Activated naive CD8-positive, alpha-beta T cell treated with anti-CD3 and anti-CD28 coated beads for 36 hours (primary cell): ENCODE measurements at places on chromosomes 6 and 20.

DNA sequence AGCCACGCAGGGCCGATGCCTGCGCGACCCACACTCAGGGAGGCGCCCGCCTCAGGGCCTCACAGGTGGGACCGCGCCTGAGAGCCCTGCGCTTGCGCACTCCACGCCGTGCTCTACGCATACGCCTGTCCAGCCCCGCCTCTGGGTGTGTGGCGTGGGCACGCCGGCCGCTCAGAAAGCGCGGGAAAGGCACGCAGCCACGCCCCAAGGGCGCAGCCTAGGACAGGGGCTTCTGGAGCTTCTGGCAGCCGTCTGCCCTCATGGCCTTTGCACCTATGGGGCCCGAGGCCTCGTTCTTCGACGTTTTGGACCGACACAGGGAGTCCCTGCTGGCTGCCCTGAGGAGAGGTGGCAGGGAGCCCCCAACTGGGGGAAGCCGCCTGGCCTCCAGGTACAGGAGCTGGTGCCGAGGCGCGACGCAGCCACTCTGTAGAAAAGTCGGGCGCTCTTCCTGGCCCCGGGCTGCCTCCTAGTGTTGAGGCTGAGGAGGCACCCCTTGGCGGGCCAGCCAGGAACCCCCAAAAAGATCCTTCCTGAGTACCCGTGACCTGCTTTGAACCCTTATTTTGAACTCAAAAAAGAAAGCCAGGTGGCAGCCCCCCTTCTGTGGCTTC lies at the start of gene SPO11:
Gene SPO11, plus strand, starts transcription at position 196 of the 614 bp plus-strand sequence. Its CDS starts 65 bp downstream, at position 261.
- no peak for DNase-seq

DNA sequence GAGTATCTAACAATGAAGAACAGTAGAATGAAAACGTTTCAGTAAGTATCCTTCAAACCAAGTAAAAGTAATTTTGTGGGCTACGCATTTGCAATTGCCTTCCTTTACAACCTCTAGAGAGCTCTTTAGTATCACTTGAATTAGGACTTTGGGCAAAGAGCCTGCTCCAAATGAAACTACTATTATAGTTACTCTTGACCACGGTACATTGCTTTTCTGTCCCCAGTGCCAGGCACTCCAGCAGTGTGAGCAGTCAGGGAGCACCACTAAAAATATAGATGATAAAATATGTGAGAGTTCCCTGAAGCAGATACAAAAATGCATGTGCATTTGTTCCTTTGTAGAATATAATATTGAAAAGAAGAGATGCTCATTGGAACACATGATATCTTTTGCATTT lies 450.1 kb upstream of the MANEA start:
- DNase-seq, result no peak

GRCh38 chr6:82419132-82419581 lies 55.5 kb downstream of the TPBG start:
- no peak for DNase-seq

DNA sequence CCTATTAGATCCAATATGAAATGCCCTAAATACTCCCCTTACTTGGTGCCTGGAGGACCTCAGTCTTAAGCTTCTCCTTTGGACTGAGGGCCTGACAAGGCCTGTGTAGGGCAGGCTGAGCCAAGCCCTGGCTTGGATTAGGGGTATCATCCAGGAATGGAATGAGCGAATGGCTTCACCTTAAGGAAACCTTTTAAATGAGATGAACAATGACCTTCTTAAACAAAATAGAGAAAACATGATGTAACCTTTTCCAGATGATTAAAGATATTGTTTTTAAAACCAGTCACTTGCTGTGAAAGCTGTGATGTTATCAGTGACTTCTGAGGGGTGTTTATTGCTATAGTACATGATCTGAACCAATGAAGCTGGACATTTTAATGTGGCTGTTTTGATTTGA lies 55.5 kb downstream of the TRAF3IP2 start:
- no peak for DNase-seq

- DNase-seq, result no peak
Measured at GRCh38 chr6:70889270-70889669, 67.6 kb downstream of the B3GAT2 start.

DNA sequence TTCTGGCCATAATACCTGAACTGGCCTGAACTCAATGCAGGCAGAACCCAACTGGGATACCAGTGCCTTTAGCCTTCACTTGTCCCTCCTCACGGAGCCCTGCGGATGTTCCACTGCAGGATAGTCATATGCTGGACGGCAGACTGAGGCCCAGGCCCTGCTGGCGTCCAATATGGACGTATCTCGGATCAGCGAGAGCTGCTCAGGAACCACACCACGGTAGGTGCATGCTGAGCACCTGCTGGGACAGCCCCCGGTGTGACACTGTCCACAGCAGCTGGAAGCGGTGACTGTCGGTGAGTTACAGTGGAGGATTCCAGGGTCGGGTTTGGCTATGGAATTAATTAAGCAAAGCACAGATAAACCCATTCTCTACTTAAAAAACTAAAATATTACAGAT lies 48.7 kb downstream of the PSMG4 start:
- DNase-seq, result no peak

GRCh38 chr6:54910921-54911320 lies 64.3 kb downstream of the FAM83B start:
- no peak for DNase-seq

DNA sequence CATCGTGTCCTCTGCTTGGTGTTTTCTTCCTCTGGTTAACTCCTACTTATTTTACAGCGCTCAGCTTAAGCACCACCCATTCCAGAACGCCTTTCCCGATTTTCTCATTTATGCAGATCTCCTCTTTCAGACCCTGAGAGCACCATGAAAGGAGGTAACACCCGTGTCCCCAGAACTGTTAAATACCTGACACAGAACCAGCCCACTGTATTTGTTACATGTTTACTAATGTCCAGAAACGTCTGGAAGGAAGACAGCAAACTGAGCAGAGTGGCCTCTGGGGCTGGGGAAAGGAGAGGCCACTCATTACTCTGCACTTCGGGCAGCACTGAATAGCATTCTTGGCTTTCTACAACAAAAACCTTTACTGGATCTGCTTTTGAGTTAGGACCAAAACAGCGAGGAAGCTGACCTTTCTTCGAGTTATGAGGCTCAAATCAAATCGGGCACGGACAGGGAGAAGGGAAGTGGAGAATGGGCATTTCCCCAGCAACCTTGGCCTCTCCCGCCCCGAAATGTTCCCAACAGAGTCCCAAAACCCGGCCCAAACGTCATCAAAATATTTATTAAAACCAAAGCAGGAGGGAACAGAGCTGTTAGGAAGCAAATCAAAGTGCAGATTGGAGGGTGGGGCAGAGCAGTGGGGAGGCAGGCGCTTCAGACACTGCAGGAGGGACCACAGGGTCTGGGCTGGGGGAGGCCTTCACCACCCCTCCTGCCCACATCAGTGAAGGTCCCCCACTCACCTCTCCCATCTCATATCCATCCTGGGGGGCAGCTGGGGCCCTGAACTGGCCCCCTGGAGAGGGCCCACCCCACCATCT lies 1.1 kb upstream of the NECAB3 start:
- no peak for DNase-seq

DNA sequence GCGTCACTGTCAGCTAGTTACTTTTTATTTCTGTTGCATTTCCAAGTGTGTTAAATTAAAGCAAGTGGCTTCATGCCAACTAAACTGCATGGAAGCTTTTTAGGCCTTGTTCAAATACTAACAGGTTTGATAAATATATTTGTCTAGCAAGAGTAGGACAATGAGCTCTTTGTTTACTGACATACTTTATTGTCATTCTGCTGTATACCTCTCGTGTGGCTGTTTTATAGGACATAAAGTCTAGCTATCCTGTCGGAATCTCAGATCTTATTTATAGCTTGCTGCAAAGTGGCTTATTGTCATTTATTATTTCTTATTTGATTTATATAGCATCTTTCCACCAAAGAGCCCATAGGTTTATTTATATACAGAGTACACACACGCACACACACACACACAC lies 711.1 kb downstream of the KIF16B start:
- DNase-seq, result no peak

DNA sequence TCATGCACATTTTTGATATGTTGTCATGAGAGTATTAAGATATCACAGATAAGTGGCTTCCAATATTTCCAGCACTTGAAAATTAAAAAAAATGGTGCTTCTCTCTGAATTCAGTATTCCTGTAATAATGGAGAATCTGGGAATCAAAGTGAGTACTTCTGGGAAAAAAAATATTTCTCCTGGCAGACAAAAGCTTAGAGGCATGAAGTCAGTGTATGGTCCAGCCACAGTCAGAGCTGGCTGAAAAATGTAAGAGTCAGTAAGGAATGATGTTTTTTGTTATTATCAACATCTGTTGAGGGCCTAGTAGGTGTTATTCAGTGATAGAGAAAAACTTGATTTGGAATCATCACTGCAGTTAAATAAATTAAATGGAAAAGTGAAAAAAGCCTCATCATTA lies 3.2 kb upstream of the RFPL4B start:
- no peak for DNase-seq

- DNase-seq, result no peak
Measured at GRCh38 chr20:48172357-48172702, 387.0 kb upstream of the SULF2 start.

- DNase-seq, result no peak
Measured at GRCh38 chr6:3304500-3305215, 45.9 kb downstream of the PSMG4 start.

- no peak for DNase-seq
Measured at GRCh38 chr6:159988983-159989454, 20.1 kb downstream of the IGF2R start.

GRCh38 chr20:52267418-52267817 lies 75.8 kb upstream of the ZFP64 start:
- no peak for DNase-seq

GRCh38 chr6:19415605-19416326 lies 421.4 kb upstream of the ID4 start:
- DNase-seq, result no peak

DNA sequence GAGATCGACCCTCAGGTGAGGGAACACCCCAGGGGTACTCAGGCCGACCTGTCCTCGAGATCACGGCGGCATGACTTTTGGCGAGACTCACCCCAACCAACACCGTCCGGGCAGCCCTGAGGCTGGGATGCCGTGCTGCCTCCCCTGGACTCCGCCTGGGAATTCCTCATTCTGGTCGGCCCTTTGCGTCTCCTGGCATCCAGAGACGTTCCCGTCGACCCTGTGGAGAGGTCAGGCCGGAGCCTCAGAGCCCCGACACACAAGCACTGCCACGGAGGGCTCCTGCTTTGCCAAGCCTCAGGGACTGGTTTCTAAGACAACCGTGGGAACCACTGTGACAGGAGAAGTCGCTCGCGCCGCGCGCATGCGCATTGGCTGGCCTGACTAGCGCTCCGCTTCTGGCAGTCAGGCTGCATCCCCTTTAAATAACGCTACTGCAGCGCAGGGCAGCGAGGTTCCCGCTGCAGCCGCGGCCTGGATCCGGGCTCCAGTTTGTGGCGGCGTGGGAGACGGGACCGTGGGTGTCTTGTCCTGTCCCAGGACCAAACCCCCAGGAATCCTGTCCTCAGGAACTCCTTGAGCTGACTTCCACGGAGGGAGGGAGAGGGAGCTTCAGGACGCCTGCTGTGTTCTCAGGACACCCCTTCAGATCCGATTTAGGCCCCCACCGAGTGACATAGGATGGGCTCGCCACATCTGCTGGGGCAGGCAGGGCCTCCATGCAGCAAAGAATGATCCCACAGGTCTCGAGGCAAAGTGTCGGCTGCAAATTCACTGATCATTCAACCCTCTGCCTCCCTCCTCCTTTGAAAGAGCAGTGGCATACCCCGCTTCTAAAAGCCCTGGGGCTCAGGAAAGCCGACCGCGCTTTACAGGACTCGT lies 163.2 kb upstream of the ZNF337 start:
- peak; percentile 83 for DNase-seq

GRCh38 chr6:158086504-158087223 lies 81.4 kb downstream of the SERAC1 start:
- DNase-seq, result no peak

DNA sequence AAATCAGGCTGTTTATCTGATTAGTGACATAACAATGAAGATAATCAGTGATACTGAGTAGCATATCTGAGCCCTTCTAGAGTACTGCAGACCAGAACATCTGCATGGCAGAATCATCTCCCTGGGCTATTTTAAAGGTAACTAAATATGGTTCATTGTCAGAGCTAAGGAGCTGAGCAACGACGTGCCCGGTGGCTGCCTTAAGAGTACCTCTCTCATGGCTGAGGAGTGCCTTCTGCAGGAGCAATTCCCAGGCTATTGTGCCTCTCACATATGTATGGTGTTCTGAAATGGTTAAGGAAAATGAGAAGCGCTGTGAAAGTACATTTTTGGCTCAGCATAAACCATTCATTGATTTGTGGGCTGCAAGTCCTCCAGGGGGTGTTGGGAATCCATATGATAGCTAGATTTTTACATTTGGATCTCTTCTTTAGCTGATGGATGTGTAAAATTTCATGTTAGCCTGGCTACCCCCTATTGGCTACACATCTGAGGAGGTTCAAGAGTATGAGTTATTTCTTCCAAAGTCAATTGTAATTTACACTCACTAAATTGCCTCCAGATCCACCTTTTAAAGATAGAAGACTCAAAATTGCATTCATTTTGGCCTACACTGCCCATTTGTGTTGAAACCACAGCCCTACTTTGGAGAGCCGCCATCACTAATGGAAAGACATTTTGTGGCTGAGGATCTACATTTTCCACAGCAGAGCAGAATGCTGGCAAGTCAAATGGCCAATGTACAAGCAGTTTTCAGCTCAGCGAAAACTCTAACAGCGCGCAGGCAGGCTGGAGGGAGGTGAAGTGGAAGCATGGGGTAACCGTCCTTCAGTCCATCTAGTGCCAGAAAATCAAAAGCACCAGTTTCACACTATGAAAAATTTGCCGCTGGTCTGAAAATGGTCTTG lies 198.0 kb downstream of the SIM1 start:
- no peak for DNase-seq

DNA sequence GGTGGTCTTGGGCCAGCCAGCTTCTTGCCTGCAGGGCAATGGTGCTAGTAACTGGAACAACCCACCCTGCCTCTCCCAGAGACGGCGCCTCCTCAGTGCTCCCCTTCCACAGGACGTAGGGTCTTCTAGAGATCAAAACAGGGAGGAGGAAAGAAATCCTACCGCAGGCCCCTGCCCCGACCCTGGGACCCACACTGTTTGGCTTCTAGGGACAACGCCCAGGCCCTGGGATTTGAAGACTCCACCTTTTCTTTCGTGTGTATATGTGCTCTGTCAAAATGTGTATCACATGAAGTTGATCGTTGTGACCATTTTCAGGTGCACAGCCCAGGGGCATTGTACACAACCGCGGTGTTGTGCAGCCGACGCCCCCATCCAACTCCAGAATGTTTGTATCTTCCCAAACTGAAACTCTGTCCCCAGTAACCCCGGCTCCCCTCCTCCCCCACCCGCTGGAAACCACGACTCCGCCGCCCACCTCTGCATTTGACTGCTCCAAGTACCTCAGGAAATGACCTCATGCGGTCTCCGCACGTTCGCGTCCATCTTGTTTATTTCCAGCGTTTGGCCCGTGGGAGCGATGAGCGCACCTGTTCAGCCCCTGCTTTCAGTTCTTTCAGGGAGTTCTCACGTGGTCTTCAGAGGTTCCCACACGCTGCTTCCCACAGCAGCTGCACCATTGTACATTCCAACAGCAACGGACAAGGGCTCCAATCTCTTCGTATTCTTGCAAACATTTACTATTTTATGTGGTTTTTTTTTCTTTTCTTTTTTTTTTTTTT lies 3.4 kb upstream of the BHLHE23 start:
- peak; percentile 81 for DNase-seq

- DNase-seq, result no peak
Measured at GRCh38 chr20:49852522-49853080, 40.0 kb downstream of the SLC9A8 start.

GRCh38 chr6:3844097-3844463 lies 5.1 kb upstream of the FAM50B start:
- DNase-seq, result no peak
